Thoracic aorta (tissue), 2 donors: ENCODE measurements at places on chromosomes 12 and 14. TPM values are rescaled to one million over a fixed set of nuclear protein-coding genes. Genes with fewer than 3 reads are reported as not detected.

The SPIC gene
- total RNA-seq, result not detected

The DCN gene
- 869 TPM for total RNA-seq

The HHIPL1 gene
- total RNA-seq, result 2.1 TPM

The A2M gene
- 1,118 TPM for total RNA-seq

The NRIP2 gene
- total RNA-seq, result 8.1 TPM

The TNS2 gene
- 307 TPM for total RNA-seq

The SRSF5 gene
- 264 TPM for total RNA-seq

The CPNE6 gene
- total RNA-seq, result 1.3 TPM

The TAS2R8 gene
- total RNA-seq, result not detected

The SEC23A gene
- total RNA-seq, result 186 TPM

The DEGS2 gene
- not detected for total RNA-seq

The CCDC177 gene
- total RNA-seq, result not detected

The BIN2 gene
- 4.6 TPM for total RNA-seq

The SERPINA10 gene
- not detected for total RNA-seq

The FKBP4 gene
- 30.5 TPM for total RNA-seq

The LRRC43 gene
- total RNA-seq, result not detected

The GLT1D1 gene
- total RNA-seq, result 0.68 TPM
